Fibroblast of skin of left quadriceps (primary cell): ENCODE measurements at places on chromosomes 2 and 18.

DNA sequence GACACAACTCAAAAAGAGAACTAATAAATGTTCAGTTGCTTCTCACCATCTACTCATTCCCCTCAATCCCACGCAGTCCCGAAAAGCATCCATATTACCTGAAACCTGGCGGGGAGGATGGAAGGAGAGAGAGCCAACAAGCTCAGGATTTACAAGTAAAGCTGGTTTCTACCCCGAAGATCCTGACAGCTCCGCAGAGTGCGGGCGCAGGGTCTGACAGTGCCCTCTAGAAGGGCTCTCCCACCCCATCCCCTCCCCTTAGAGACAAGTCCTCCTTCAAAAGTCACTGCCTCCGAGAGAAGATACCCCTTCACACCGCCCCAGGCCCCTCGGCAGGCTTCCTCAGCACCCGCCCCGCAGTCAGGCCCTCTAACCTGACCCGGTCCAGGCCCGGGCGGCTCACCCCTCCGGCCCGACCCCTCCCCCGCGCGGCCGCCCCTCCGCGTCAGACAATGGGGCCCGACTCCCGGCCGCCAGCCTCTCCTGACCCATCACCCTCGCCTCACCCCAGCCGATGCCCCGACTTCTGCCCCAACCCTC is 550 bp downstream of the RAB1A start:
- DNase-seq = no peak

- DNase-seq = no peak
Observed at GRCh38 chr18:23487738-23488570, 15.4 kb upstream of the RMC1 start.

DNA sequence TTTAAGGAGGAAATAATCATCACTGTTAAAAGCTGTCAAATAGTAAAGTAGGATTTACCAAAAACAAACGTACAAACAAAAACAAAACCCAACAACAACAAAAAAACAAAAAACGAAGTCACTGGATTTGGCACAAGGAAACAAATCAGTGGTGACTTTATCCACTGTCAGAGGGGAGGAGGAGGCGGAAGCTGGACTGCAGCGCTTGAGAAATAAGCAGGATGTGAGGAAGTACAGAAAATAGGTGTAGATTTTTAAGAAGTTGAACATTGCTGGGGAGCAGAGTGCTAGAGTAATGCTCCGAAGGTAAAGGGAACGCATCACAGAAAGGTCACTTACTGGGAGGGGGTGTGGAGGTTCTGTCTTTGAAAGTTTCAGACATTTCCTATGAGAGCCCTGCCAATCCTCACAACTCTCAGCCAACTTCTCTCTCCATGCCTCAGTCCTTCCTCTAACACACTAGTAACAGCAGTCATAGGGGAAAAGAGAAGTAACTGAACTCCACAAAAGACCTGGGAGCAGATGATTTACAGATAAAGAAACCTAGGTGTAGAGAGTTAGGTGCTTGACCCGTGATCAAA is 220.2 kb upstream of the SMAD7 start:
- no peak for DNase-seq

DNA sequence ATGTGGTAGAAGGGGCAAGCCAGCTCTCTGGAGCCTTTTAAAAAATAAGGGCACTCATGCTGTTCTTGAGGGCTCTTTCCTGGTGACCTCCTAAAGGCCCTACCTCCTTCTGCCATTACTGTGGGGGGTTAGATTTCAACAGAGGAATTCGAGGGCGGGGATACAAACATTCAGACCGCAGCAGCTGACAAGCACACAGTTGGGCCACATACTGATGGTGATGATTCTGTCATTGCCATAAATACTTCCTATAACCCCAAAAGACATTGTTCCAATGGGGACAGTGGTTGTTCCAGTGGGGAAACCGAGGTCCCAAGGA is 67.0 kb downstream of the TSHZ1 start:
- no peak for DNase-seq

DNA sequence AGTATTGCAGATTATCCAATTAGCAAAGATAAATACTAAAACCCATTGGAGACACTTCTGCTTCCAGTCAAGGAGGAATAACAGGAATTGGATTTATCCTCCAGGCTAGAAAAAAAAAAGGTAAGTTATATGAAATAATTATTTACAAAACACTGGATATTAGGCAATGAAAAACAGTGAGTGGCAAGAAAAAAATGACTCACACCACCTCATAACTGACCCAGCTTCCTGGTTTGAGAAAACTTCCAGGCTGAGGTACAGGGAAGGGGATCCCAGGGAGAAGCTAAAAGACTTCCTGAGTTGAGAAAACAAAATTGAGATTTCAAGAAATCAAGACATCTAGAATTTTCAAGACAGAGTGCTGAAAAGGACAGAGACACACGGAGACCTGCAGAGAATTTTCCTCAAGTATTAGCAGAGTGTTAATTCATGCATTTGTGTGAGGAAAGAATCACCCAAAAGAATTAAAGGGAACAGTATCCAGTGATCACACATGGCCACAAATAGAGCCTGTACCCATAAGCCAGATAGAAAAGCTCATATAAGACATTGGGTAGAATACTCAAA is 17.4 kb downstream of the SRD5A2 start:
- DNase-seq = no peak

DNA sequence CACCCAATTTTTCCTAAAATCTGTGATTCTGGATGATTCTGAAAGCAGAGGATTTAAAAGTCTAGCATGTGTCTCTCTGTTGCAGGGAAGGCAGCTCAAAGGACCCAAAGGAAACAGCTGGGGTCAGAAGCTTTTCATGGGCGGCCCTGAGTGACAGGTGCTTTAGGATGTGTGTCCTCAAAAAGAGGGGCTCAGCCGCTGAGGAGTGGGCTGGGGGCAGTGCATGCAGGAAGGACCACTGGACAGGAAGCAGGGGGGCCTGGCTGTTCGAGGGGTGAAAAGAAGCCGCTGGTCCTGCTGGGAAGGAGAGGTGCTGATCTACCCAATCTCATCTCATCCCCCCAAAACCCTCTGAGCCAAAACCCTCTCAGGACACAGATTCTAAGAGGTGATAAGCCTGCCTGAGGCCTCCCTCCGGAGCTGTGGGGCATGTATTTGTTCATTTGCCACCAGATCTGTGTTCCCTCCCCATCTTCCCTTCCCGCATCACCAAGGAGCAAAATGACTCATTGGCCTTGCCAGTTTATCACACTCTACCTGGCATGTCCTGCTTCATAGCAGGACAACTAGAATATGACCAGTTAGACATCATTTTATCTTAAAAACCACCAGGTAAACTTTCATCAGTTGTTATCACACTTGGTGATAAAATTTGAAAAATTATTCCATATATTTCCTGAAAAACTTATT is 98.8 kb upstream of the MGAT4A start:
- no peak for DNase-seq

GRCh38 chr18:59459369-59460071 is 100.5 kb upstream of the LMAN1 start:
- DNase-seq = peak; percentile 63

DNA sequence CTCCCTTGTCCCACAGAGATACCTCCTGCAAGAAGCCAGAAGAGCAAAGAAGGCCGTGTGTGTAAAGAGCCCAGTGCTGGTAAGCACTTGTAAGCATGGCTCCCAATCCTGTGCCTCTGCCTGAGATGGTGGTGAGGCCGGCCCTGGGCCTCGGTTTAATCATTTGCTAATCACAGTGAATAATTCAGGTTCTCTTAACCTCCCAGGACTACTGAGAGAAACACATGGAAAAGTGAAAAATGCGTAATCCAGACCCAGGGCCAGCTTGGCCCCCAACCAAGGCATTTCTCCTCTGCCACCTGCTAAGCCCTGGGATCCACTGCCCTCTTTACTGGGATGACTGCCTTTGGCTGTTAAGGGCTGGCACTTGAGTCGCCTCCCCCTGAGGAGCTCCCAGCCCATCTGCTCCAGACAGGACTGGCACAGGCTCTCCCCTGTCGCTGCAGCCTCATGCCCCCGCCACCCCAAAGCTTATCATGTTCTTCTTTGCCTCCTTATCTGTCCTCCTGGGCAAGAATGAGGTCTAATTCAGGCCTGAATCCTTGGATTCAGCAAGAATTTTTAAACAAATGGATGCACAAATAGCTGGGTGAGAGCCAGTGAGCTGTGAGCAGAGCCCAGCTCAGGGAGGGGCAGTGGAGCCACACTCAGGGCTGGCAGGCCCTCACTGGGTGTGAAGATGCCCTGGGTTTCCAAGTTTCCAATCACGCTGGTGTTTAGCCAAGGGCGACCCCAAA is 193.9 kb upstream of the HS6ST1 start:
- no peak for DNase-seq

- no peak for DNase-seq
Observed at GRCh38 chr2:240130393-240131195, 5.5 kb downstream of the COPS9 start.

DNA sequence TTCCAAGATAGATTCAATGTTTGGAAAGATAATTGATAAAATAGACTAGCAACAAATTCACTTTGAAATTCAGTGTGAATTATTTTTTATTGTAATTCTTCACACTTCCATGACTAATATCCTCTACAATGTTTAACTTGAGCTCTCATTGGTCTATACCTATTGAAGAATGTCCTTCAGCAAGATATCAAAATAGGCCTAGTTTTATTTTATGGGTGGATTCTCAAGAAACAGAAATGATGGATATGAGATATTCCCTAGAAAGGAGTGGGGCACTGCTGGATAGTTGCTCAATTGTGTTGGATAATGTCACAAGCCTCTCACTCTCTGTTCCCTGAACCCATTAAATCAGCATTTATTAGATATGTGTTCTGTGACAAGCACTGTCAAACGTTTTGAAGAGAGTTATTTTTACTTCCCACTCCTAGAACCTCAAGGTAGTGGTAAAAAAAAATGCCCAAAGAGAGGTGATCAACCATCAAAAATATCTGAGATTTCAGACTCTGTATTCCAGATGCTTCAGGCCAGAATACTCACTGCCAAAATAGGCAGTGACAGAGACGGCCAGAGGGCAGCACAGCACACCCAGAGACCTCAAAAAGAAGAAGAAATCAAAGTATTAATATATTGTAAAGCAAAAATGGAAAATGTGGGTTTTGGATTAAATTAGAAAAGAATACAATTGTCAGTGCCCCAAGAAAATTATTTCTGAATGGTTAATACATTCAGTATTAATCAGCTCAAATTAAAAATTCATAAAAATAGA is 87.5 kb downstream of the TRIB2 start:
- no peak for DNase-seq

DNA sequence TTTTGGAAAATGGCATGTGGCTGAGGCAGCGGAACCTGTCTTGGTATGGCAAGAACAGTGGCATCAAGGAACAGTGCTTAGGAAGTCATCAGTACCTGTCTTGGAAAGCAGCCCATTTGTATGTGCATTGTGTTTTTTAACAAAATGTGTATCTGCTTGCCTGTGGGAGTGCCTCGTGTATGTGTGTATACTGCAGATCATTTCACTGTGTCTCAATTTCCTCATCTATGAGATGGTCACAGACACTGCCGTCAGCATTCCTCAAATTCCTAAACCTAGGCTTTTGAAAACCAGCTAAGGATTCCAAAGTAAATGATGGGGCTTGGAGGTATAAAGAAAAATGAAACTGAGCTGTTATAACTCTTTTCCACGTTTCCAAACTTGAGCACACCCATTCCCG is 441.3 kb downstream of the RND3 start:
- DNase-seq = no peak

DNA sequence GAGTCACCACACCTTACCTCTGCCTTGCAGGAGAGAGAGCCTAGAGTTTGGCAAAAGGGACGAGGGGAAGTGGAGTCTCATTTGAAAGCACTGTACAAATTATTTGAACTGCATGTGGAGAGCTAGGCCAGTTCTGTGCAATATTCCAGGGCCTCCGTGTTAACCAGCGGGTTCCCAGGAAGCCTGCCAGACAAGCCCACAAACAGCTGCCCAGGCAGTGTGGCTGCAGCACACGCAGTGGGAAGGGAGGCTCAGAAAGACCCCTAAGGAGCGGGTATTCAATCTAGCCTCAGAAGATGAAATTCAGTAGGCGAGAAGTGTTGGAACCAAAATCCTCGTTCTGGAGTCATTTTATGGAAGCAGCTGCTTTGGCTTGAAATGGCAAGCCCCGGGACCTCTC is 30.7 kb downstream of the CNGA3 start:
- no peak for DNase-seq

DNA sequence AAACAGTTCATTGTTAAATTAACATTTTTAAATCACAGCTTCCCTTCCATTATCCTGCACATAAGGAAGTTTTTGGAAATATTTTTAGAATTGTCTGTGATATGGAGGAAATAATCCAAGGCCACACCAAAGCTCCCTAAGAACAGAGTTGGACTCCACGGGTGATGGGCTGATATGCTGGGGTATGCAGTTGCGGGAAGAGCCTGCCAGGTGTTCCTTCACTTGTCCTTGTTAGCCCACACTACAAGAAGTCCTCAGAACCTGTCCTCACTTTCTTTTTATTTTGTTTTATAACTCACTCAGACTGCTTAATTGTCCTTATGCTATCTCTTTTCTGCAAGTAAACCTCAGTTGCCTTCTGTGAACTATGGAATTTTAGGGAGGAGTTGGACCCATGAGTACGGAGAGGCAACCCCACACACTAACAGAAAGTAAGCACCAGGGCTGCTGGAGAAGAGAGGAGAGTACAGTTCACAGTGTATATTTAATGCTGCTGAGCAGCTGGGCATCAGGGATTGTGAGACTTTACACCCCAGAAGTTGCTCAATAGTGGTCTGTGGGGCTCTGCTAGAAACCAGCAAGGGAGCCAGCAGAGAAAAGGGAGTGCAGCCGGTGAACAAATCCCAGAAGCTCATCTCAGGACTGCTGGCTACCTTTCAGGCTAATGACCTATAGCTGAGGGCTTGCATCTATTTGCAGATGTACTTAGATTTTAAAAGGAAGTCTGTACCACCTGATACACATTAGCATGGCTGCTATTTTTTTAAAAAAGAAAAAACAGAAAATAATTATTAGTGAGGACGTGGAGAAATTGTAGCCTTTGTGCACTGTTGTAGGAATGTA is 280.1 kb upstream of the STON1 start:
- DNase-seq = peak; percentile 28
